Breast epithelium (tissue), 4 donors: ENCODE measurements at places on chromosomes 16 and 17.
A peak's percentile ranks its signal among the peaks of the same experiment; 100 is the strongest.

- DNase-seq = no peak
- no peaks in the 10 kb centered on the region for H3K4me1 ChIP-seq
- peaks cover 7% of the 10 kb centered on the region for H3K36me3 ChIP-seq
- no peaks in the 10 kb centered on the region for H3K27me3 ChIP-seq
- peak overlapping the region; percentile 74 for H3K27ac ChIP-seq
Measured at GRCh38 chr17:2459917-2460271, 51.8 kb downstream of the METTL16 start.

DNA sequence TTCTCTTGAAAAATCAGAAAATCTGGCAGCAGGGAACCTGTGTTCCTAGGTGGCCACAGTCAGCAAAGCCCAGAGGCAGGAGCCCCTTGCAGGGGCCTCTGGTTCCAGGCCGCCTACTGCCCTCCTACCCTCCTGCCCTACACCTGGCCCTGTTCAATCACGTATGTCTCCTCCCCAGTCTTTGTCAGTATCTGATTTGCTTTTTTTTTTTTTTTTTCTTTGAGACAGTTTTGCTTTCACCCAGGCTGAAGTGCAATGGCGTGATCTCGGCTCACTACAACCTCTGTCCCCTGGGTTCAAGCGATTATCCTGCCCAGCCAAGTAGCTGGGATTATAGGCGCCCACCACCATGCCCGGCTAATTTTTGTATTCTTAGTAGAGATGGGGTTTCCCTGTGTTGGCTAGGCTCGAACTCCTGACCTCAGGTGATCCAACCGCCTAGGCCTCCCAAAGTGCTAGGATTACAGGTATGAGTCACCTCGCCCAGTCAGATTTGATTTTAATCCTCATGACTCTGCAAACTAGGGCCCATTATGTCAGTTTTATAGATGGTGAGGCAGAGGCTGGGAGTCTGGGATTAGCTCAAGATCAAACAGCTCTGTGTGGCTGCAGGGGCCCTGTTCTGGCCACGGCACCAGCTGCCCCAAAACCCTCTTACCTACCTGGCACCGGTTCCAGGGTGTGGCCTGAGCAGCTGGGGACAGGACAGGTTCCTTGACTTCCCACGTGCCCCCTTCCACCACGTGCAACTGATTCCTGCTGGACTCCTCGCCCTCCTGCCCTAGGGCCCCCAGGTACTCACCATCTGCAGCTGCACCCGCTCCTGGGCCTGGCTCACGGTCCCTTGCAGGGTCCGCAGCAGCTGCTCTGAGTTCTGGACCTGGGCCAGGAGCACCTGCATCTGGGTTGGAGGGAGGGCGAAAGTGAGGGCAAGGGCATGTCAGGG is 14.7 kb downstream of the RABEP2 start:
- peaks cover 4% of the 10 kb centered on the region for H3K36me3 ChIP-seq
- no peaks in the 10 kb centered on the region for H3K4me1 ChIP-seq
- no peaks in the 10 kb centered on the region for H3K27me3 ChIP-seq
- DNase-seq = no peak
- H3K27ac ChIP-seq = no peak overlapping the region
- no peak overlapping the region for H3K4me3 ChIP-seq

DNA sequence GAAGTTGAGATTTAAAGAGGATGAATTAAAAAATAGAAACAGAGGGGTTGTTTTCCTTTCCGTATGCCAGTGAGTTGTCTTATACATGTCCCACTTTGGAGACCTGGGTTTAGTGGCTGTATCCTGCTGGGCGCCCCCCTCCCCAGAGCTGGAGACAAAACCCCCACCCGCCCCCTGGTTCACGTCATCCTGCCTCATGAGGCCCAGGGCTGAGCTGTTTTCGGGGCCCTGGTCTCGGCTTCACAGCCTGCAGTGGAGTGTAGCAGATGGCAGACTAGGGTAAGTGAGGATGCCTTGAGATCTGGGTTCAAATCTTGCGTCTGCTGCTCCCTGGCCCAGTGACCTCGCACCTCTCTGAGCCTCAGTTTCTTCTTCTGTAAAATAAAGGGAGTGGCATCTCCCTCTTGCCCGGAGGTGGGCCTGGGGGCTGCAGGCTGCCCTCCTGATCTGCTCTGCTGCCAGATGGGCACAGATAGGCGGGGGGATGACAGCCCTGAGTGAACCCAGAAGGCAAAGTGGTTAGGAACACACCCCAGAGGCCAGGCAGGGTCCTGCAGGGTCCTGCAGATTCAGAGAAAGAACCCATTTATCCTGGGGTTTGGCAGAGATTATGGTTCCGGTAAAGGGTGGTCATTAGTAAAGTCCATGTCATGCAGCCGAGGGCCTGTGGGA is 45.1 kb downstream of the SOCS3 start:
- no peaks in the 10 kb centered on the region for H3K36me3 ChIP-seq
- DNase-seq = no peak
- H3K4me1 ChIP-seq = peaks cover 14% of the 10 kb centered on the region
- peak overlapping the region; percentile 88 for H3K27ac ChIP-seq

GRCh38 chr17:7836596-7837407 is 2.8 kb downstream of the KDM6B start:
- peak overlapping the region; percentile 74 for H3K4me3 ChIP-seq
- no peaks in the 10 kb centered on the region for H3K27me3 ChIP-seq
- peak overlapping the region; percentile 97 for H3K27ac ChIP-seq
- H3K36me3 ChIP-seq = no peaks in the 10 kb centered on the region
- H3K4me1 ChIP-seq = peaks cover 38% of the 10 kb centered on the region

DNA sequence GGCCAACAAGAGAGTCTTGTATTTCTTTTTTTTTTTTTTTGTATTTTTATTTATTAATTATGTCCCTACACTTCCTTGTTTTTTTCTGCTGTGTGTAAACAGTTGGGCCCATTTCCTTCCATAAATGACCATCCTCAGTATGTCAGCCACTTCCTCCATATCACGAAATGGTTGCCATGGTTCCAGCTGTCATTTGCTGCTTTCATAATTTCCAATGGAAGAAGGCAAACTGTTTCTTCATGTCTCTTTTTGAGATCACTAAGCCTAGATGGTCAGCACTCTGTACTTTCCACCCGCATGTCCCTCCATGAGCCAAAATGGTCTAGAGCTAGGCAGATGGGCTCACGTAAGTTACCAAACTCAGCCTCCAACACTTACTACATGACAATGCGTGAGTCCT is 133.5 kb upstream of the FOXF1 start:
- no peaks in the 10 kb centered on the region for H3K4me1 ChIP-seq
- H3K36me3 ChIP-seq = no peaks in the 10 kb centered on the region
- no peak overlapping the region for H3K27ac ChIP-seq
- peaks cover 29% of the 10 kb centered on the region for H3K27me3 ChIP-seq
- H3K4me3 ChIP-seq = no peak overlapping the region

- H3K27me3 ChIP-seq = no peaks in the 10 kb centered on the region
- DNase-seq = no peak
- H3K4me3 ChIP-seq = no peak overlapping the region
Measured at GRCh38 chr16:1906846-1907165, 11.4 kb downstream of the HS3ST6 start.
